Daoy (cell line): ENCODE measurements at places on chromosomes 3 and 15. TPM values are rescaled to one million over a fixed set of nuclear protein-coding genes. Genes with fewer than 3 reads are reported as not detected.

DNA sequence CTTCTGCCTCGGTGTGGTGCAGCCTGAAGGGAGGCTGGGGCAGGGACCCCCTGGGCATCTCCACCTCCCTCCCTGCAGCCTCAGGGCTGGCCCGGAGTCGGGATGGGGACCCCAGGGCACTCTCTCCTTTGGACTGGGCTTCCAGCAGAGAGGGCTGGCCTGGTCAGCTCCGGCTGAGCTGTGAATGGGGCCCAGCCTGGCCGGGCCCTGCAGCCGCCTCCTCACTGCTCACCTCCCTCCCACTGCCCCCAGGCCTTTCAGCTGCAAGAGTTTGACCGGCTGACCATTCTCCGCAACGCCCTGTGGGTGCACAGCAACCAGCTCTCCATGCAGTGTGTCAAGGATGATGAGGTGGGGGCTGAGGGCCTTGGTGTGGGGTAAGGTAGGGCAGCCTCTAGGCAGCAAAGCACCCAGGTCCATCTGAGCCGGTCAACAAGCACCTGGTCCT, 36.0 kb downstream of the PSTPIP1 start:
- DNase-seq = no peak

GRCh38 chr3:141441381-141442364, 45.2 kb upstream of the RASA2 start:
- DNase-seq = peak; percentile 76

DNA sequence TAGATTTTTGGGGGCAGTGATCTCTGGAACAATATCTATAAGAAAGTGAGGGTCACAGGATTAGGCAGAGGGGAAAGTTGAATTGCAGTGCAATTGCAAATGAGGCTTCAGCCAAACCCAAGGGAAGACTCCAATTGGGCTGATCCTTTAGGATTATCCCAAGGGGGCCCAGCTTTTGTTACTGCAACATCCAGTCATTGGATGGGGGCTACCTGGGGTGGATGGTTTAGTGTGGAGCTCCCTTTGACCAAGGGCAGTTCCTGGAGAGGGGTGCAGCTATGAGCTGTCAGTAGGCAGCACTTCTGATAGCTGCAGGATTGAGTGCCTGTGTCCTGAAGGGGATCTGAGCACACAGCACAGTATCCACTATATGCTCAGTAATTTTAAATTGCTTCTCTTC, 355.2 kb upstream of the AZI2 start:
- DNase-seq = no peak

GRCh38 chr3:123712077-123712860, 127.4 kb upstream of the HACD2 start:
- DNase-seq = no peak

DNA sequence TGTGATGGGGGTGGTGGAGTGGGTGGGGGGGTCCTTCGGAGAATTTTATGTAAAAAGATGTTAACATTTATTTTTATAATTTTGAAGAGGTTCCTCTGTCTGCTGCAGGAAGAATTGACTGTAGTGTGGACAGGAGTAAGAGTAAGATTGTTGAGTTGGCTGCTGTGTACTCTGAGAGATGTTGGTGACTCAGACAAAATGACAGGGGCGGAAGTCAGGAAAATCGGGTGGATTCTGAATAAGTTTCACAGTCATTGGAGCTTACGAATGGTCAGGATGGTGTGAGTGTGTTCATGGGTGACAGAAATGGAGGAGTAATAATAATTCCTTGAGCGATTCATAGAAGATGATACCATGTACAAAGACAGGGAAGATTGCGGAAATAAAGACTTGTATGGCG, 420.0 kb downstream of the ROBO2 start:
- DNase-seq = no peak

DNA sequence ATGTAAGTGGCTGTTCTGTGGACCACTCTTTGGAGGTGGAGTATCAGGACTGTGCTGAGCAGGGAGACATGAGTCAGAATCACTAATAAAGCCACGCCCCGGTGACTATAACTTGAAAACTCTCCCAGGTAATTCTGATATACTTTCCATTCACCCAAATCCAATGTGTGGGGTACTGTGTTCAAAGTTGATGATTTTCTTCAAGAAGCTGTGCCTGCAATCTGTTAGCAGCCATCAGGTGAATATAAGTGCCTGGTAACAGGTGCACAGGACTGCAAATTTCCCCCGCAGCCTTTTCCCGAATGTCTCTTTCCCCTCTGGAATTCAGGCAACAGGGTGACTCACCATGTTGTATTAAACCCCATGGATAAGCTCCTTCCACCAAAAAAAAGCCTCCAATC, 17.0 kb downstream of the MAGI1 start:
- DNase-seq = peak; percentile 41

DNA sequence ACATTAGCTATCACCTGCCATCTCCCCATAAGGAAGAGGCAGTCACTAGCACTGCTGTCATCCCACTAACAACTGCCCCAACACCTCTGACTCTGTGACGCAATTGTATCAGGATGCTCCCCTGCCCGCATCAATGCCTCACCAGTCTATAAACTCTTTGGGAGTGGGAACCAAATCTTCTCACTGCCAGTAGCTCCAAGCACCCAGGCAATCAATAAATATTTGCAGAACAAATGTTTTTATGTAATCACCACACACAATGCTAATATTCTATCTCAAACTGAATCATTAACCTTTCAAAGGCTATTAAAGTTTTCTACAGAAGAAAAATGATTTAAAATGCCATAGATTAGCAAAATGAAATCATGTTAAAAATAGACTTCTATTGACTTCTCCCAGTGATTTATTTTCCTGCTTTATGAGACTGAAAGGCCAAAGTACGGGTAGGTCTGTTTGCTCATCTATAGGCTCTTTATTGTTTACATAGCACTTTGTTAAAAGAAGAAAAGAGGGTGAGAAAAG, 131.3 kb downstream of the PLD1 start:
- no peak for DNase-seq

DNA sequence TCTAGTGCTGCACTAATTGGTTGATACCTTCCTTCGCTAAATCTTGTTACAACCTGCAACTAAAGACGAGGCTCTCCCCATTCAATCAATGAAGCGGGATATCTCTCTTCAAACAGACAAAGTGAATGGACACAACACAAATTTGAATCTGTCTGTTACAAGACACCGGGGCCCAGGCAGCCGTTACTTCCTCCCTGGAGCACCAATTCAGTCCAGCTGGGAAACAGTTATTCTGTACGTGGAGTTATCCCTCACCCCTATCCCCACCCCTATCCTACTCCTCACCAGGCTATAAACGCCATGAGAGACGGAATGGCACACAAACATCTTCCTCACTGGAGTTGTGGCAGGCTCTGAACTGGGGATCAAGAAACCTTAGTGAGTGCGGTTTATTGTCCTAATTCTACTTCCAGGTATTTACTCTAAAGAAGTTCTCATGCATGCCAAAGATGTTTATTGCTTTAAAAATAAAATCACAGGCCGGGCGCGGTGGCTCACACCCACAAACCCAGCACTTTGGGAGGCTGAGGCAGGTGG, 181.8 kb downstream of the FOXP1 start:
- DNase-seq = no peak

Gene CHRNA3
- 0.17 and 3.5 TPM in 2 replicates for total RNA-seq
